ENCODE measurements at places on chromosomes 5 and 9.
A peak's percentile ranks its signal among the peaks of the same experiment; 100 is the strongest.

DNA sequence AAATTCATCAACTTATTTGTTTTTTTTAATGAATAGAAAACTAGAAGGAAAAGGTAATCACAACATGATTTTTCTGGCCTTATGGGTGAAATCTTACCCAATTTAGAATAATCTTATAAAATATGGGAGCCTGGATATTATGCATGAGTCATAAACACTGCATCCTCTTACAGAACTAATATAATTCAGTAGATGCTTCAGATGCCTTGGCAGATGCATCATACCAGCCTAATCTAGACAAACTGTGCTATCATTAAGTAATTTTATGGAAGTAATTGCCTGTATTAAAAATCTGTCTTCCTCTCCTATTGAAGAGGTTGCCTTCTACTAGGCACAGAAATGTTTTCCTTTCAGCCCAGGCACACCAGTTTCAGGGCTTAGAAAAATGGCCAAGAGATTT is 2384.6 kb upstream of the WWC1 start:
- no peak for DNase-seq

GRCh38 chr5:44827681-44828080 is 18.9 kb downstream of the MRPS30 start:
- DNase-seq: no peak

- DNase-seq: no peak
Observed at GRCh38 chr5:67575087-67575486, 378.5 kb upstream of the CD180 start.

DNA sequence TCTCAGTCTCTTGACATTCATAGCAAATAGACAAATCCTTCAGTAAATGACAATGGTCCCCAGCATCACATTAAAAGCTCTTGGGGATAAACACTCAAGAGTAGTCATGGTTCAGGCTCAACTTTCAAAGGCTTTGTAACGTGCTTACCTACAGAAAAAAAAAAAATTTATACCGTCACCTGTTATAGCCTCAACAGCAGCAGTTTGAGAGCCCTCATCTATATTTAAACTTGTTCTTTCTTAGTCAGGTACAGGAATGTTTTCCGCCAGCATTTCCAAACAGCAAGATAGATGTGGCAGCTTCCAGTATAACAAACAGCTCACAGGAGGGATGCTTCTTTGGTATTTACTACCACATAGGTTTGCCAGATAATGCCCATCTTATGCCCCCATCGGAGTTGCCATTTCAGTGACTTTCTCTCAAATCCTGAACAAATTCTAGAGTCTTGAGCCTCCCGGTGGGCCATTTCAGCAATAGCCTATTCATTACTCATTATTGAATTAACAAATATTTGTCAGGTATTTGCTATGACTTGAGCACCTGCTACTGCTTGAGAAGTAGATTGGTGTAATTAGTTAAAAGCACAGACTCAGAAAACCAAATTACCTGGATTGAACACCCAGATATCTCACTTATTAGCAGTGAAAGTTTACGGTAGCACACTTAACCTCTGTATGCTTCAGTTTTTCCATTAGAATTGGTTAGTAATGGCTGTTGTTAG is 470.0 kb downstream of the EBF1 start:
- no peak for DNase-seq

- no peak for DNase-seq
Observed at GRCh38 chr5:41334221-41334620, 120.9 kb upstream of the C6 start.

- no peak for DNase-seq
Observed at GRCh38 chr5:141383345-141383744, 803 bp downstream of the PCDHGA7 start.

GRCh38 chr9:3446313-3446712 is 79.5 kb downstream of the RFX3 start:
- no peak for DNase-seq

GRCh38 chr5:150286820-150287219 is 2.8 kb downstream of the CAMK2A start:
- DNase-seq: no peak

DNA sequence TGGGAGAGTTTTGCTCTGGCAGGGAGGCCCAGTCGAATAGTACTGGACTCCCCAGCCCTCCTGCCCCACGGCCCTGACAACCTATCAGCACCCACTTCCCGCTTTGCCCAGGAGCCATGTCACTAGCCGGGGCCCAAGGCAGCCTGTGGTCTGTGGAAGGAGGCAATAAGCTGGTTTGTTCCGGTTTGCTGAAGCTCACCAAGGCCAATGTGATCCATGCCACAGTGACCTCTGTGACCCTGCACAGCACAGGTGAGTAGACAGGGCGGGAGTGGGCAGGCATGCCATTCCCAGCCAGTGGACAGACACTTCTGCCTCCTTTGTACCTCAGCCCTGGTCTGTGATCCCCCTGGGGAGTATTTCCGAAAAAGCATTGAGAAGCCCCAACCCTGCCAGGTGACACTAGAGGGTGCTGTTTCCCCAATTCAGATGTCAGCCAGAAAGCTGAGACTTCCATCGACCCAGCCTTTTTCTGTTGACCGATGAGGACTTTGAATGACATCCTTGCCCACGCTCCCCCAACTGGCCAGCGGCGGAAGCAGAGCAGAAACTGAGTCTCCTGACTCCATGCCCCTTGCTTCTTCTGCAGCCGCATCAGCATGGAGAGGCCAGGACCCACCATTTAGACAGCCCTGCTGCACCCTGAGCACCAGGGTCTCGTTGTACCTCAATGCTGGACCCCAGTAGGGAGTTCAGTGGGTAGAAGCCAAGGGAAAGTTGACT is 9.6 kb downstream of the PCYOX1L start:
- DNase-seq: no peak

GRCh38 chr9:12801663-12802062 is 26.8 kb downstream of the LURAP1L start:
- no peak for DNase-seq

- peak; percentile 46 for DNase-seq
Observed at GRCh38 chr9:133889584-133890301, 102.4 kb downstream of the VAV2 start.

GRCh38 chr9:29514336-29514735 is 1941.1 kb upstream of the C9orf72 start:
- DNase-seq: no peak

DNA sequence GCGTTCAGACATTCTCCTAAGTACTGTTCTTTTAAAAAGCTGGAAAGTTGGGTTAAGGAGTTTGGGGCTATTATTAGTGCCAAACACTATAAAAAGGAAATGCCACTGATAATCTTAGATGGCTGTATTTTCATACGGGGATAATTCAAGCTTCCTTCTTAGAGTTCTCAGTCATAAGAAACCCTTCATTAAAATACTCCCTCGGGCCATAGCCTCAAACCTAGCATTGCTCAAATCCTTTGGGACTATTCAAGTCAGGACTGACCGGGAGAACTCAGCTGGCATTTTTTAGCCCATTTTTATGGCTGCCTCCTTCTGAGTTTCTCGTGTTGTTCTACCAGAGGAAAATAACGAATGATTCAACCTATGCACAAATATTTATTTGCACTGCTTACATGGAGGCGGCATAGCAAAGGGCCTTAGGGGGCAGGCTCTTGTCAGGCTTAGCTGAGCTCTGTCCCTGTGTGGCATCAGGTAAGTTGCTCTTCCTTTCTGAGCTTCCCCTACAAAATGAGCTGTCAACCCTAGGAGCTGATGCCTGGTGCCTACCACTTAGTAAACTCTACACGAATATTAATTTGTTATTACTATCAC is 33.5 kb upstream of the ADAM19 start:
- DNase-seq: no peak

DNA sequence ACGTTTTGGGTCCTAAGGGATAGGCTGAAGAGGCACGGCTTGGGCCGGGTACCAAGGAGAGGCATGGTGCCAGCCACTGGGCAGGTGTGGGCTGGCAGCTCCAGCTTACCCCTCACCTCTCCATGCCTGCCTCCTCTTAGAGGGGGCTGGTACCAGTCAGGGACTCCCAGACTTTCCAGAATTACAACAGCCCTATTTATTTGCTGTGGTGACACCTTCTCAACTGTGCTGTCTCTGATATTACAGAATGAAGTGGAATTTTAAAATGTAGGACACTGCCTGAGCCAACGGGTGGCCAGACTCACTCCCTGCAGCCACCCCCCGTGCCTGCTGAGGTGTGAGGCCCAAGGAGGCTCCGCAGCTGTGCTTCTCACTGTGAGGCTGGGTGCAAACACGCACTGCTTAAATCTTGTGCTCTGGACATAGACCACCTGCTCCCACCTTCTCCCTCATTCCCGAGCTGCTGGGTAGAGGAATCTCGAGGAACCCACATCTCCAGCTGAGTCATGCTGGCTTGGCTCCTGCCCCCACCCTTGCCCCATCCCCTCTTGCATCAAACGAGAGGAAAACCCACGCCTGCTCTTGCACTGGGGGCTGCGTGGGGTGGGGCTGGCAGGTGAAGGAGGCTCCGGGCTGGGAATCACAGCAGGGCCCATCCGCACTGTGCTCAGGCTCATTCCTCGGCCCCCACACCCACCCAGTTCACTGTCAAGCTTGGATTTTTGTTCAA is 47.9 kb downstream of the PRRT1B start:
- DNase-seq: no peak

GRCh38 chr9:86578722-86579121 is 224.5 kb upstream of the TUT7 start:
- no peak for DNase-seq

- no peak for DNase-seq
Observed at GRCh38 chr9:132319421-132320110, 35.2 kb downstream of the SETX start.

GRCh38 chr5:98111686-98112085 is 661.8 kb upstream of the RGMB start:
- DNase-seq: no peak

- DNase-seq: no peak
Observed at GRCh38 chr5:173764332-173765028, 123.7 kb upstream of the CPEB4 start.

DNA sequence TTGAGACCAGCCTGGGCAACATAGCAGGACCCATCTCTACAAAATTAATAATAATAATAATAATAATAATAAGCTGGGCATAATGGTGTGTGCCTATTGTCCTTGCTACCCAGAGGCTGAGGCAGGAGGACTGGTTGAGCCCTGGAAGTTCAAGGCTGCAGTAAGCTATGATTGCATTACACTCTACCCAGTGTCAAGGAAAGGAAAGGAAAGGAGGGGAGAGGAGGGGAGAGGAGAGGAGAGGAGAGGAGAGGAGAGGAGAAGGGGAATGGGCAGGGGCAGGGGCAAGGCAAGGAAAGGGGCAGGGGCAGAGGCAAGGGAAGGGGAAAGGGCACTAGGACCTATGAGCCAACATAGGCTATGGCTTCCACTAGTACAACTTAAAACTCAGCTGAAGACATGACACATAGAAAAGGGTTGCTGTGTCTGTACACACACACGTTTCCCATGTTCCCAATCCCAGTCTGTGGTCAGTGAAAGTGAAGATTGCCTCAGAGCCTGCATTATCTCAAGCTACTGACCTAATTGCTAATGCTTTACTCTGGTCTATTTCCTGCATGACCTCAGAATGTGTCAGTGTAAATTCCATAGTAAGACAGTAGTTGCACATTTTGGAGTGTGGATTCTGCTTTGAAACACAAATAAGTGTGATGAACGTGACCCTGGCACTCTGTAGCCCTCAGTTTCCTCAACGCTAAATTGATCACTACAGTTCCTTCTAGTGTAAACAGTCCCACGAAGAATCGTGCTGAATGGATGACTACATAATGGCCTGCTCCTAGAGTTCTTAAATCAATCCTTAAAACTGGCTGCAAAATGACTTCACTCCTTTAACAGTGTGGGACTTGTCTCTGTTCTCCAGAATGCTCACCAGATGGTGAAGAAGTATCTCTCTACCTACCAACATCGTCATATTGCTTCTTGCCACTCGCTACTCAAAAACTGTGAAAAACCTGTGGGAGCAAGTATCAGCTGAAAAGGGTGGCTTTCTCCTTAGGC is 497.0 kb downstream of the RAB3C start:
- no peak for DNase-seq

DNA sequence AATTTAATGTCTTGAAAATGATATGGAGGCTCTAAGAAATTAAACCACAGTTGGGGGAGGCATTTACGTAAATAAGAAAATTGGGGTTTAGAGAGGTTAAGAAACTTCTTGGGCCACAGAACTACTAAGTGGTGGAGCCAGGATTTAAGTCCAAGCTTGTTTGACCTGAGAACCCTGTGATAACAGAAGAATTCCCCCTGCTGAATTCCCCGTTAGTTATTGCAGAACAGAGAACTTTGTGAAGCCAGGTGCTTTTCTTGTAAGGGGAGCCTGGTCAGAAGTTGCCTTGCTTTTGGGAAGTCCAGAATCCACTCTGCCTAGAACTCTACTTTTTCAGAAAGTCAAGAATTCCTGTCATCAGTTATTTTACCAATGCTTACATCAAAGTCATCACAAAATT is 309.3 kb upstream of the SEMA6A start:
- DNase-seq: no peak

DNA sequence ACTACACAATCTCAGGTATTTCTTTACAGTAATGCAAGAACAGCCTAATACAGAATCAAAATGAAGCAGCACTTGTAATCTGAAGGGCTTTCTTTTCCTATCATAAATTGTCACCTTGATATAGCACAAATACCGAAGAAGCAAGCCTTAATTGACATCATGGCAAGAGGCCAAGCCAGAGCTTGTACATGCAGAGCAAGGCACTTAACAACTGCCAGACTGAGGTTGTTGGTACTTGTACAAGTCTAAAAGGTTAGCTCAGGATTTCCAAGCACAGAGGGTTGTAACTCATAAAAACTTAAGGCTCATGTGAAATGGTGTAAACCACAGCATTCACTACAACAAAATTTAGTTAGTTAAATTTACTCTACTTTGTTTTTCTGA is 158.8 kb upstream of the SPEF2 start:
- DNase-seq: no peak

- DNase-seq: no peak
Observed at GRCh38 chr5:163165277-163165676, 272.1 kb upstream of the CCNG1 start.

- no peak for DNase-seq
Observed at GRCh38 chr5:158705901-158706300, 393.8 kb downstream of the EBF1 start.

DNA sequence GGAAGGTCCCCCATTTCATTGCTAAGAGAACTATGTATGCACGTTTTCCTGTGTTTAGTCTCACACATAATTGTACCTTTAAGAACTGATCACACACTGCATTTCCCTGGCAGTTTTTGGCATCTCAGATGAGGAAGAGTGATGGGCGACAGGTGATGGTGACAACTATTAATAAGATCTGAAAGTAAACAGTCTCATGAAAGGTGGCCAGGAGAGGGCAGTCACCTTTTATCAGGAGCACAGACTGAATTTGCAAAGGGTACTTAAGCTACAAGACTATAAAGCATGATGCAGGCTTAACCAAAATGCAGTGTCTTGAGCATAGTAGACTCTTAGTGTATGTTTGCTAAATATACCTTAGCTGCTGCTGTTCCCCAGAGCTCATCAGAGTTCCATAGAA is 91.5 kb downstream of the GHR start:
- DNase-seq: no peak

- DNase-seq: no peak
Observed at GRCh38 chr9:13369431-13369830, 89.9 kb upstream of the MPDZ start.

All from NCI-H1417 treated with DMSO at 0.1 percent for 48 hours (cell line).